ENCODE measurements at places on chromosomes 4 and X. TPM values are rescaled to one million over a fixed set of nuclear protein-coding genes. Genes with fewer than 3 reads are reported as not detected.

The DMRTC1B gene
- polyA plus RNA-seq: not detected

The USP51 gene
- polyA plus RNA-seq: 0.39 TPM

The TMEM33 gene
- 110 TPM for polyA plus RNA-seq

The HTN1 gene
- polyA plus RNA-seq: not detected

The HOPX gene
- polyA plus RNA-seq: 8.5 TPM

The FGFR3 gene
- polyA plus RNA-seq: 109 TPM

The TIMP1 gene
- polyA plus RNA-seq: 151 TPM

- no peak overlapping the region for H3K27ac ChIP-seq
- no peak overlapping the region for H3K4me3 ChIP-seq
- H3K36me3 ChIP-seq: peaks cover 3% of the 10 kb centered on the region
- no peak for DNase-seq
- H3K4me1 ChIP-seq: no peaks in the 10 kb centered on the region
Observed at GRCh38 chr4:88418411-88418810, 38.5 kb upstream of the HERC5 start.

GRCh38 chr4:56532239-56532638 is 26.6 kb downstream of the ARL9 start:
- H3K27me3 ChIP-seq: peaks cover 23% of the 10 kb centered on the region
- no peak overlapping the region for H3K4me3 ChIP-seq
- H3K4me1 ChIP-seq: peaks cover 7% of the 10 kb centered on the region
- no peak overlapping the region for H3K27ac ChIP-seq

- H3K36me3 ChIP-seq: no peaks in the 10 kb centered on the region
- H3K27ac ChIP-seq: no peak overlapping the region
- H3K4me3 ChIP-seq: no peak overlapping the region
Observed at GRCh38 chr4:41455206-41455605, 82.8 kb upstream of the LIMCH1 start.

GRCh38 chrX:13090339-13091110 is 46.1 kb upstream of the FAM9C start:
- no peaks in the 10 kb centered on the region for H3K27me3 ChIP-seq
- no peak overlapping the region for H3K27ac ChIP-seq
- DNase-seq: no peak
- no peak overlapping the region for H3K4me3 ChIP-seq
- H3K36me3 ChIP-seq: no peaks in the 10 kb centered on the region
- H3K4me1 ChIP-seq: peaks cover 12% of the 10 kb centered on the region

DNA sequence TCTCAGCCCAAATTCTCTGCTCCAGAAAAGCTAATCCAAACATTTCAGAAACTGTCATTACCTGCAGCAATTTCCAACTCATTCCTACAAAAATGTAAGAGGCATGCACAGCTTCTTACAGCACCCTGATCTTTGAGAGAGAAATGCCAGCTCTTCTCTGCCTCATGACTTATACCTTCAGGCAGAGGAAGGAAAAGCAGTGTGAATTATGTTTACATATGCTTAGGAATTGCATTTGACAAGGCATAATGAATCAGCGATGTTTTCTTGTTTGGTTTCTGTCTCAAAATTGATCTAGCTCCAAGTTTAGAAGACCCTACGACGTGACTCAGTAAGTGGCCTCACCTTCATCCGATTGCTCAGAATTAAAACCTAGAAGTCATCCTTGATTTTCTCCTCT is 21.8 kb upstream of the AGA start:
- H3K4me1 ChIP-seq: no peaks in the 10 kb centered on the region
- no peak overlapping the region for H3K4me3 ChIP-seq
- no peaks in the 10 kb centered on the region for H3K36me3 ChIP-seq
- no peak overlapping the region for H3K27ac ChIP-seq
- no peaks in the 10 kb centered on the region for H3K27me3 ChIP-seq

DNA sequence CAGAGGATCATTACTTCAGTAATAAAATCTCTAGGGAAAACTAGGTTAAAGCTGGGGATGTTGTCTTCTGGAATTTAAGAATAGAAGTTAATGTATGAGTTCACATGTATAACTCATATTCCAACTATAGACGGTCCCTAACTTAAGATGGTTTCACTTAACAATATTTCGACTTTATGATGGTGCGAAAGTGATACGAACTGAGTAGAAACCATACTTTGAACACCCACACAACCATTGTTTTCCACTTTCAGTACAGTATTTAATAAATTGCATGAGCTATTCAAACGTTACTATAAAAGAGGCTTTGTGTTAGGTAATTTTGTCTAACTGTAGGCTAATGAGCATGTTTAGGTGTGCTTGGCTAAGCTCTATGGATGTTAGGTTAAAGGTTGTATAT is 38.7 kb downstream of the CCSER1 start:
- no peak overlapping the region for H3K4me3 ChIP-seq
- no peak overlapping the region for H3K27ac ChIP-seq
- H3K4me1 ChIP-seq: no peaks in the 10 kb centered on the region
- H3K27me3 ChIP-seq: no peaks in the 10 kb centered on the region
- no peak for DNase-seq

DNA sequence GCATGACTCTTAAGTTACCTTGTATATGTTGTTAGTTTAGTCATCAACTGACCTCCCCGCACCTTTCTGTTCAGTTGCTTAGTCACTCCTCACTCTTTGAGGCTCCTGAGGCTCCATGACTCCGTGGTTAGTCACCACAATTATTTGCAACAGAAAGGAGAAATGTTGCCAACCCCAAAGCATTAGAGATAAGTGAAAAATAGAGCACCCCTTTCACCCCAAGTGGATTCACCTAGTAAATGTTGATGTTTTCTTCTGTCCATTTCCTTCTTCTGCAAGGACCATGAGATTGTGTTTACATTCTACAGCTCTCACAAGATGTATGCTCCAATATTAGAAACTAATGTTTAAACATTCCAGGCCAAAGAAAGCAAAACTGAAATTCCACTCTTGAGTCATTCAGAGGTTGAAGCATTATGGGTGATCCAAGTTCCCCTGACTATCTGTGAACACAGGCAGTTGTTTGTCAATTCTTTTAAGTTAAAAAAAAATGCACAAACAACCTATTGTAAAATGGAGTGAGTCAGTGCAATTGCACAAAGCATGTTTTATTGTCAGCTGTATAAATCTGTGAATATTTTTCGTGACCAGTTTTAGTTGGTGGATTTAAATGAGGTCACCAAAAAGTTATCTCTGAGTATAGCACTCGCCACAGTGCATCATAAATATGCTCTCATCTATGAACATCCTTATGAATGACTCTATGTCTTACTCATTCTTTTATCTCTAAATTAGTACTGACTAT is 552.4 kb upstream of the MAGEB2 start:
- H3K4me1 ChIP-seq: peaks cover 22% of the 10 kb centered on the region
- no peaks in the 10 kb centered on the region for H3K36me3 ChIP-seq
- H3K27ac ChIP-seq: peak overlapping the region; percentile 97
- H3K4me3 ChIP-seq: peak overlapping the region; percentile 66

- H3K36me3 ChIP-seq: no peaks in the 10 kb centered on the region
Observed at GRCh38 chr4:72909461-72909860, 160.1 kb downstream of the COX18 start.

- no peaks in the 10 kb centered on the region for H3K4me1 ChIP-seq
- no peaks in the 10 kb centered on the region for H3K36me3 ChIP-seq
- H3K27ac ChIP-seq: no peak overlapping the region
- H3K27me3 ChIP-seq: no peaks in the 10 kb centered on the region
- no peak for DNase-seq
- H3K4me3 ChIP-seq: no peak overlapping the region
Observed at GRCh38 chr4:127660284-127660885, 27.6 kb downstream of the INTU start.

DNA sequence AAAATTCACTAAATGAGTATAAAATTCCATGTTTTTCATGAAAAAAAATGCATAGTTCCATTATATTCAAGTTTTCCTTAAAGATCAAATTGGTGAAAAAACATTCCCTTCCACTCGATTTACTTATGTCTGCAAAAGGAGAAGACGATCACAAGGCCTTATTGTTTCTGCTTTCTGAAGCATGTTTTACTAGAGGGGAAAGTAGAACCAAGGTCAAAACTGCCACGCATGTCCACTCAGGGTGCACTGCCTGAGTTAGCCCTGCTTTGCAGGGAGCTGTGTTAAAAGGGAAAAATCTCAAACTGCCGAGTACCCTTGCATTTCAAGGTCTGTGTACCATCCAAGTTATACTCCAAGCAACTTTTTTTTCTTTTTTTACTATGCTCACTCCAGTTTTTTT is 57.2 kb downstream of the TRAPPC11 start:
- no peak for DNase-seq
- H3K4me1 ChIP-seq: no peaks in the 10 kb centered on the region
- H3K36me3 ChIP-seq: peaks cover 1% of the 10 kb centered on the region
- no peaks in the 10 kb centered on the region for H3K27me3 ChIP-seq
- no peak overlapping the region for H3K27ac ChIP-seq
- no peak overlapping the region for H3K4me3 ChIP-seq

DNA sequence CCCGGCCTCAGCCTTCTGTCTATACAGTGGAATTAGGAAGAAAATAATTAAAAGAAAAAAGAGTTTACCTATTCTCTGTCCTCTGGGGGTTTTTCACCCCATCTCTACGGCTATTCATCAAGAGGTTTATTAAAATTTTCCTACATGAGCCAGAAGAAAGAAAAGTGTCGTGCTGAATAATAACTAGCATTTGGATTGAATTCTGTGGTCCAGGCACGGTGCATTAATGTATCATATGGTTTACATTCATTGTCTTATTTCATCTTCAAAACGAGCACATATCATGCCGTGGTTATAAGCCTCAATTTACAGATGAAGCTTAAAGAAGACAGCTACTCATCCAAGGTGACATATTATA is 5.4 kb upstream of the NAA15 start:
- no peak for DNase-seq
- H3K4me1 ChIP-seq: peaks cover 36% of the 10 kb centered on the region
- peak overlapping the region; percentile 73 for H3K4me3 ChIP-seq
- H3K27ac ChIP-seq: peak overlapping the region; percentile 81
- H3K36me3 ChIP-seq: no peaks in the 10 kb centered on the region

GRCh38 chr4:122632396-122633143 is 11.7 kb upstream of the IL21 start:
- no peak for DNase-seq
- H3K36me3 ChIP-seq: no peaks in the 10 kb centered on the region
- no peak overlapping the region for H3K27ac ChIP-seq
- no peaks in the 10 kb centered on the region for H3K27me3 ChIP-seq
- H3K4me3 ChIP-seq: no peak overlapping the region

- no peak overlapping the region for H3K4me3 ChIP-seq
- peaks cover 9% of the 10 kb centered on the region for H3K4me1 ChIP-seq
- no peak for DNase-seq
- H3K27me3 ChIP-seq: peaks cover 29% of the 10 kb centered on the region
- H3K36me3 ChIP-seq: no peaks in the 10 kb centered on the region
Observed at GRCh38 chr4:144650311-144651005, 4.5 kb downstream of the HHIP start.

- peaks cover 17% of the 10 kb centered on the region for H3K4me1 ChIP-seq
- H3K4me3 ChIP-seq: no peak overlapping the region
- no peaks in the 10 kb centered on the region for H3K27me3 ChIP-seq
- DNase-seq: no peak
Observed at GRCh38 chr4:74033739-74034138, 4.8 kb downstream of the CXCL3 start.

- DNase-seq: no peak
- no peaks in the 10 kb centered on the region for H3K27me3 ChIP-seq
- no peaks in the 10 kb centered on the region for H3K36me3 ChIP-seq
Observed at GRCh38 chr4:97279391-97279790, 863.9 kb downstream of the STPG2 start.

DNA sequence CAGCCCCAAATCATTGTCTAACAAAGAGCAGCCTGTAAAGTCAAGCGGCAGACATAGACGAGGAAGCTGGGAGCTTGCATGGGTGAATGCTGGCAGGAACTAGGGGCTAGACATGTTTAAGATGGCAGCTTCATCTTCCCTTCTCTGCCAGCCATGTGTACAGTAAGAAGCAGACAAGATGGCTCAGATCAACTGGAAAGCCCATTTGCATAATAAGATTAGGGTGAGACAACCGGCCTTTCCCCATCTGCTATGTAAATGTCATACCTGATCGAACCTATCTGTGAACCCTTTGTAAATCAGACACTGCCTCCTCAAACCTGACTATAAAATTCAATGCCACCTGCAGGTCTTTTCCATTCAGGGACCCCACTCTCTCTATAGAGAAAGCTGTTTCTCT is 22.8 kb upstream of the HADH start:
- H3K4me3 ChIP-seq: no peak overlapping the region
- no peak overlapping the region for H3K27ac ChIP-seq
- H3K27me3 ChIP-seq: no peaks in the 10 kb centered on the region
- DNase-seq: no peak
- H3K36me3 ChIP-seq: no peaks in the 10 kb centered on the region

DNA sequence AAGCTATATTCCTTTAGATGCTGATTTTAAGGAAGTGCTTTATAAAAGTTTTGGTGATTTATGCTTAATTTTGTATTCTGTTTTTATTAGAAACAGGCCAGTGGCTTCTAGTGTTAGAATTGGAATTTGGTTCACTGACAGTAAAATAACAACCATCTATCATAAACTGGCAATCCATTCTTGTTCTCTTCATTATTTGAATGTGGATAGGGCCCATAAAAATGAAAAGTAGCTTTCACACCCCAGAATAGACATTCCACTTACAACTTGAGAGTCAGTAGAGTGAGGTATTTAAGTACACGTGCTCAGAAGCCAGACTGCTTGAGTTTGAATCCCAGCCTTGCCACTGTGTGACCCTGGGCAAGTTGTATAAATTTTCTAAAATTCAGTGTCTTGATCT is 232.4 kb upstream of the CTSO start:
- no peak for DNase-seq
- no peaks in the 10 kb centered on the region for H3K4me1 ChIP-seq
- H3K36me3 ChIP-seq: no peaks in the 10 kb centered on the region
- no peak overlapping the region for H3K4me3 ChIP-seq

DNA sequence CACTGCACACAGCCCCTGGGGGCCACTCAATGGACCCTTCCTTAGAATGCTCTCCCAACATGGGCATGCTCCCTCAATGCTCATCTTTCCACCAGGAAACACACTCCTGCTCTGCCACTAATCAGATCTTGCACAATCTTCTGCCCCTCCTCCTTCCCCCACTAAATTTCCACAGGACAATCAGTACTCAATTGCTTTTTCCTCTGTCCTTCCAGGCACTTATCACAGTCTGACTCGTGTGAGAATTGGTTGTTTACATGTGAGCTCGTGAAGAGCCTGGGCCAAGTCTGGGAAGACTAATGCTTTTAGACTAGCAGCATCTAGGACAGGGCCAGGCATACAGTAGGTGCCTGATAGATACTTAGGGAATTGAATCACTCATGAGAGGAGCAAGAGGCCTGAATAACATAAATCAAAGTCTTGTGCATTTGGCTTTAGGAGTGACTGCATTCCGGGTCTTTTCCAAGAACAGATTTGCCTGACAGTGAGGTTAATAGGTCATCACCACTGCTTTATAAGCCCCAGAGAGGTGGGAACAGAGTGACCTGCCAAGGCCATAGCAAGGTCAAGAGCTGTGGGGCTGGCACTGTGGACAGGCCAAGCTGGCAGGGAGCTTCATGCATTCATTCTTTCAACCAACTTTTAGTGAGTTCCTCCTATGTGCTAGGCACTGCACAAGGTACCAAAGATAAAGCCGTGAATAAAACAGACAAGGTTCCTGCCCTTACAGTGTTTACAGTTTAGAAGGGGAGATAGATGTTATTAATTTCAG is 55.0 kb downstream of the PRPS1 start:
- peaks cover 43% of the 10 kb centered on the region for H3K4me1 ChIP-seq
- H3K36me3 ChIP-seq: no peaks in the 10 kb centered on the region
- DNase-seq: no peak
- no peaks in the 10 kb centered on the region for H3K27me3 ChIP-seq

Data from keratinocyte (primary cell).